ENCODE measurements at places on chromosomes 3 and 15. TPM values are rescaled to one million over a fixed set of nuclear protein-coding genes. Genes with fewer than 3 reads are reported as not detected.

Gene LRRC2
- 1.9 TPM for total RNA-seq

Gene OXSR1
- total RNA-seq: 36.7 TPM

Gene STOML1
- 20.3 TPM for total RNA-seq

Gene DZIP1L
- total RNA-seq: 13.7 TPM

Gene SLC22A14
- total RNA-seq: 0.46 TPM
